ENCODE measurements at places on chromosomes 12 and 14.

- no peak for DNase-seq
Measured at GRCh38 chr14:99081880-99082279, 190.1 kb downstream of the BCL11B start.

DNA sequence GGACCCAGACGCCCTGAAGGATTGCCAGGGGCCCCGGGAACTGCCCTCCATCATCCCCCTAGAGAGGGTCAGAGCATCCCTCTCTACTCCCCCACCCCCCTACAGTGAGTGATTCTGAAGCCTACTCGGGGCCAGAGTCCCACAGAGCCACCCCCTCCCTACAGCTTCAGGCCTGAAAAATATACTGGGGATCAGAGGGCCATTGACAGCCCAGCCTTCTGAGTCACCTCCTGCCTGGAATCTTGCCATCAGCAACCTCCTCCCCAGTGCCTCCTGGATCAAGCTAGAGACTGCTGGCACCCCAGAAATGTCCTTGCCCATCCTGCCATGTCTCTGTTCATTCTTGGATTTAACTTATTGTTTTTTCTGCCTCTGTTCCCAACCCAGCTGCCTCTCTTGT lies 21.7 kb upstream of the MIA2 start:
- DNase-seq = no peak

DNA sequence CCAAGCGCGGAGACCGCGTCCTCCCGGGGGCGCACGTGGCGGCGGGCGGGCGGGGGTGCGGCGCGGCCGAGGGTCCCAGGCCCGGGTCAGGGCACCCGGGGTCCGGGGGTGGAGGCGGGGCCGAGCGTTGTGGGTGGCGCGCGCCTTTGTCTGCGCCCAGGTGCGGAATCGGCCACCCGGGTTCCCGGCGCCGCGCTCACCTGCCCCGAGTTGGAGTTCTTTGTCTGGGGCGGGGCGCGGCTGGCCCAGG lies 50.1 kb downstream of the LRCOL1 start:
- peak; percentile 51 for DNase-seq

DNA sequence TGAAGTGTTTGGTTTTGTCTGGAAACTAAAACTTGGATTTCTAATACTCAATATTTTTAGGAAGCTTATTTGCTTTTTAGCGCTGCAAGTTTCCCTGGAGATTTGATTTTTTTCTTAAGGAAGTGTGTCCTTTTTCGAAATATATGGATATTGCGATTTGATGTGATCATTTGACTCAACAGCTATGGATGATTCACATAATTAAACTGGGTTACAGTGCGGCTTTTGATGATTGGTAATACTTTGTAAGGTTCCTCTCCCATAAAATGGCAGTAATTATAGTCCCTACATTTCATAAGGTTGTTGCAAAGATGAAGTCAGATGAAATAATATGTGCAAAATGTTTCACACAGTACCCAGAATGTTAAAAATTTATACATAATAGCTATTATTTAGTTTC lies 13.1 kb downstream of the LDHB start:
- no peak for DNase-seq

DNA sequence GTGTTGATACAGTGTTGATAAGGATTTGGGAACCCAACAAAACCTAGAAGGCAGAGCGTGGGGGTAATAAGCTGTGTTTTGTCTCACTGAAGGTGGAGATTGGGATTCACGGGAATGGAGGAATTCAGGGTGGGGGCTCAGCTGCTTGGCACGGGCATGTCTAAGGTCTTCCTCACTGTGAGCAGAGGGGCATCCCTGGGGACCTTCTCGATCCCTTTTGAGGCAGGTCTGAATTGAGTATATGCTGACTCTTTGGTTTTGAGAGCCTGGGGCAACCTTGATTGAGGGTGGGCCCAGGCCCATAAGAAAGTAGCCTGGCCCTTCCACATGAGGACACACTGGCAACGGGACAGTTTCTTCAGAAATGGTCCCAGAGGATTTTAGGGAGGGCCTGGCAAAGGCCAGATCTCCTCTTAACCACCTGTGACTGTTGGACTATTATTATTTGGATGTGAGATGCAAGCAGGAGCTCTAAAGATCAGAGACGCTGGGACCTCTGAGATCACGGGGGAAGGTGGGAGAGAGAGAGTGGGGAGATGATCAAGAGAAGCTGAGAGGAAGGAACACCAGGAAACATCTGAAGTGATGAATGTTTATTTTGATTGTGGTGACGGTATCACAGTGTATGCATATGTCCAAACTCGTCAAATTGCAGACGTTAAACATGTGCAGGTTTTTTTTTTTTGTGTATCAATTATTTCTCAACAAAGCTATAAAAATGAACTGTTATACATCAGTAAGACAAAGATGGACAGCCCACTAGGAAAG lies 48.4 kb downstream of the SMIM41 start:
- DNase-seq = peak; percentile 4

All from HEK293T (cell line).